Lung (tissue), 17 donors: ENCODE measurements at places on chromosomes 3 and 15. TPM values are rescaled to one million over a fixed set of nuclear protein-coding genes. Genes with fewer than 3 reads are reported as not detected.

DNA sequence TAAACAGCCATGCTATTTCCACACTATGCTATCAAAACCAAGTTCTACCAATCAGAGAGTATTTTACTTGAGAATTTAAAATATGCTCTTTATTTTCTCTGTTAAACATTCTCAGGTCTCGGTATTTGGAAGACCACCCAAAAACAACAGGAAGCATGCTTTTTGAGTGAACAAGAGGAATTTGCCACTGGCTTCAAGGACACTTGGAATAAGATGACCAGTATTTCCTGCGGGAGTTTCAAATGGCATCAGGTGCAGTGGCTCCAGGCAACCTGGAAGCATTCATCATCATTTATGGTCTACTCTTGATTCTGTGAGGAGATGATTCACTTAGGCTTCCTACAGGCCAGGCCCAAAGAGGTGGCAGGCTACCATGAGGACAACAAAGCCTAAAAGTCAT, 305.7 kb upstream of the ATP11B start:
- H3K4me1 ChIP-seq, result no peaks in the 10 kb centered on the region
- DNase-seq, result no peak
- H3K27ac ChIP-seq, result no peak overlapping the region
- H3K27me3 ChIP-seq, result no peaks in the 10 kb centered on the region
- H3K36me3 ChIP-seq, result no peaks in the 10 kb centered on the region
- H3K4me3 ChIP-seq, result no peak overlapping the region

DNA sequence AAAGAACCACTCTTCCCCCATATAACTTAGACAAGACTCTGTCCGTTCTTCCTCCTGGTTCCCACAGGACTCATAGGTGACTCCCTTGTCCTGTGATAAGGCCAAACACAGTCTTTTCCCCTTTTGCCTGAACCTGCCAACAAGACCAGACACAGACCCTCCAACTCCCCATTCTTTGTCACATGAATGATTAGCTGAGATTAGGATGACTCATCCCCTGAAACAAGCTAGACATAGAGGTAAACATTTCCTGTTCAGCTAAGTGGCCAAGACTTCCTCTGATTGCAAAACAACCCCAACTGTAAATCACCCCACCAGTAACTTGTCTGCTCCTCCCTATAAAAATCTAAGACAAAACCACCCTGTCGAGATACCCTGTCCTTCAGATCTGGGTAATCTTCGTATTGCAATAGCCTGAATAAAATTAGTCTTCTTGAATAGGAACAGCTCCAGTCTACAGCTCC, 11.4 kb upstream of the HTR3E start:
- H3K4me3 ChIP-seq, result no peak overlapping the region
- H3K36me3 ChIP-seq, result no peaks in the 10 kb centered on the region
- no peak overlapping the region for H3K27ac ChIP-seq
- H3K27me3 ChIP-seq, result no peaks in the 10 kb centered on the region

- peaks cover 3% of the 10 kb centered on the region for H3K36me3 ChIP-seq
- H3K4me3 ChIP-seq, result no peak overlapping the region
- H3K27ac ChIP-seq, result no peak overlapping the region
These were observed 25.2 kb downstream of the FRMD4B start for GRCh38 chr3:69360690-69361089.

- no peak overlapping the region for H3K4me3 ChIP-seq
- H3K27ac ChIP-seq, result no peak overlapping the region
- H3K27me3 ChIP-seq, result no peaks in the 10 kb centered on the region
- no peaks in the 10 kb centered on the region for H3K36me3 ChIP-seq
These were observed 117.5 kb downstream of the TPRG1 start for GRCh38 chr3:189289251-189289650.

DNA sequence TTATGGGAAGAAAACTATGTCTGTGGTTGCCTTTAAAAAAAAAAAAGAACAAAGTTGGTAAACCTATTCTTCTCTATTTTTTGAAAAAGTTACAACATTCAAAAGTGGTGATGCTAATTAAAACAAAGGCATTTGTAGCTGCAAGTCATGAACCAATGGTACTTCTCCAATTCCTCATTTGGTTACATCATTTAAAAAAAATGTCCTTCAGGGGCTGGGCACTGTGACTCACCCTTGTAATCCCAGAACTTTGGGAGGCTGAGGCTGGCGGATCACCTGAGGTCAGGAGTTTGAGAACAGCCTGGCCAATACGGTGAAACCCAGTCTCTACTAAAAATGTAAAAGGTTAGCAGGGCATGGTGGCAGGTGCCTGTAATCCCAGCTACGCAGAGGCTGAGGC, 574.6 kb downstream of the VGLL3 start:
- no peaks in the 10 kb centered on the region for H3K36me3 ChIP-seq
- no peaks in the 10 kb centered on the region for H3K4me1 ChIP-seq
- H3K27me3 ChIP-seq, result no peaks in the 10 kb centered on the region

- no peak overlapping the region for H3K4me3 ChIP-seq
- H3K36me3 ChIP-seq, result no peaks in the 10 kb centered on the region
- H3K27me3 ChIP-seq, result peaks cover 5% of the 10 kb centered on the region
- no peak for DNase-seq
- no peak overlapping the region for H3K27ac ChIP-seq
These were observed 7.2 kb upstream of the SYNM start for GRCh38 chr15:99097441-99098410.

DNA sequence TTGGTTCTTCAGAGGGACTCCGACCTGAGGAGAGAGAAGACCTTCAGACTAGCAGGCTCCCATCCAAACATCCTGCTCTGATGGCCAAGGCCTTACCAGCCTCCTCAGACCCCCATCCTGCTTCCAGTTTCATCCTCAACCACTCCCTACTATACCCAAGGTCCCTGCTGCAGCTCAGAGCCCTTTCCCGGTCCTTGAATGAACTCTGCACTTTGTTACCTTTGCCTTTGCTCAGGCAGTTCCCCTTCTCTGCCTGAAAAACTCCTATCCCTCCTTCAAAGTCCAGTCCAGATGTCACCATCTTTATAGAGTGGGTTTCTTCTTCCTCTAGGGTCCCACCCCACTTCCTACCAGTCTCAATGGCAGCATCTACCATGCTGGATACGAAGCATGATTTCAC, 13.1 kb downstream of the EFCAB12 start:
- no peaks in the 10 kb centered on the region for H3K36me3 ChIP-seq
- no peak overlapping the region for H3K27ac ChIP-seq

- no peaks in the 10 kb centered on the region for H3K36me3 ChIP-seq
- H3K27ac ChIP-seq, result no peak overlapping the region
- DNase-seq, result no peak
- H3K4me3 ChIP-seq, result no peak overlapping the region
- no peaks in the 10 kb centered on the region for H3K4me1 ChIP-seq
These were observed 326.6 kb upstream of the ALCAM start for GRCh38 chr3:105040026-105040622.

DNA sequence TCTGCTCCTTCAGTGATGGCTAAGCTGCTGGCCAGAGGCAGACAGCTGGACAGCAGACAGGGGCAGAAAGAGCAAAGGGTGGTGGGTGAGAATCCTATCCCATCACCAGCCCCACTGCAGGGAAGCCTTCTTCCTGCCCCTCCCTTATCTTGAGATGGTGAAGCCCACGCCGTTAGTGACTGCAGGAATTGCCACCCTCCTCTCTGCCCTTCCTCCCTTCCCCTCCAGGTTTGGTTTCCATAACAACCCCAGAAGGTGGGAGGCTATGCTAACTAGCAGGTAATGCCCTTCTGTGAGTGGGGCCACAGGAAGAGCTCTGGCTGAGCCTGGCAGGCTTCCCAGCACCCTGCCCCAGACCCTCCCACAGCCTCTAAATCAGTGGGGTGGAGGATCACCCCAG, 32.8 kb downstream of the SCN5A start:
- no peak overlapping the region for H3K27ac ChIP-seq
- H3K4me1 ChIP-seq, result no peaks in the 10 kb centered on the region
- H3K4me3 ChIP-seq, result no peak overlapping the region
- no peaks in the 10 kb centered on the region for H3K36me3 ChIP-seq
- no peak for DNase-seq
- no peaks in the 10 kb centered on the region for H3K27me3 ChIP-seq

DNA sequence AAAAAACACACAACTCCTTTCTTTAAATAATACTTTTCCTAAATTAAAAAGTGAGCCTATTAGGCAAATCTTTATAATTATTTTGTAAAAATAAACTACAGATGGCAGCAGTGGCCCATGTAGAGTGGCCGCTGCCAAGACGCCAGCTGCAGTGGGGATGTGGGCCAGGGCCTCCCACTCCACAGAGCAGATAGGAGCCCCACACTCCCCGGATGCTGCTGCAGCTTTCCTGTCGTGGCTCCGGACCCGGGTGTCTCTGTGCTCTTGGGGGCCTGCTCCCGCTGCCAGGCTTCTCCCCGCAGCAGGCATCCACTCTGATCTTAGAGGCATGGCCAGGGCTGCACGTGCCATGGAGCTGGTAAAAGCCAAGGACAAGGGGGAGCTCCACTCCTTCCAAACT, 67.5 kb downstream of the PROS1 start:
- peaks cover 8% of the 10 kb centered on the region for H3K4me1 ChIP-seq
- H3K27ac ChIP-seq, result no peak overlapping the region
- DNase-seq, result peak; percentile 55
- H3K36me3 ChIP-seq, result no peaks in the 10 kb centered on the region
- no peaks in the 10 kb centered on the region for H3K27me3 ChIP-seq
- H3K4me3 ChIP-seq, result no peak overlapping the region

- H3K36me3 ChIP-seq, result no peaks in the 10 kb centered on the region
- no peaks in the 10 kb centered on the region for H3K4me1 ChIP-seq
- H3K27me3 ChIP-seq, result no peaks in the 10 kb centered on the region
These were observed 5.9 kb downstream of the PDCD10 start for GRCh38 chr3:167728632-167729323.

DNA sequence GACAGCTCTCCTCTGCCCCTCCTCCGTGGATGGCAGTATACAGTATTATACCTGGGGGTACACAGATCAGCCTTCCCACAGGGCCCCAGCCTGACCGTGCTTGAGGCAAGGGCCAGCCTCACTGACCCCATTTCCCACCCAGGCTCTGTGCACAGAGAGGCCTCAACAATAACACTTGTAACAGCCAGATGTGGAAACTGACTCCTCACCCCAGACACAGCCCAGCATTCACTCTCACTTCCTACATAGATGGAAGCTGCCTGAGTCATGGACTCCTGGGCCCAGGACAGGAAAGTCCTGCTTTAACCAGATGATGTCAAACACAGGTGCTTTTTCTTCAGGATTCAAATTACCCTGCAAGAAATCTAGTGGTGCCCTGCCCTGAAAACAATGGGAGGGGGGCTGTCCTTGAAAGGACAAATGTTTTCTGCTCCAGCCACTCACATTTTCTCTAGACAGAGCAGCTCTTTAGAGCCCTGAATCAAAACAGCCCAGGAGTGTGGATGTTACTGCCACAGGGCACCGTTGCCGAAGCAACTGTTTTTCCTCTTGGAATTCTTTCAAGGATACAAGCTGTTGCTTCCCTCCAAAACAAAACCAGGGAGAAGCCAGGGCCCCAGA, 16.4 kb downstream of the CCDC12 start:
- peaks cover 3% of the 10 kb centered on the region for H3K36me3 ChIP-seq
- H3K27ac ChIP-seq, result peak overlapping the region; percentile 76
- no peak overlapping the region for H3K4me3 ChIP-seq
- H3K4me1 ChIP-seq, result peaks cover 33% of the 10 kb centered on the region
- peak; percentile 46 for DNase-seq
- no peaks in the 10 kb centered on the region for H3K27me3 ChIP-seq

GRCh38 chr3:72259755-72260587, 475.0 kb upstream of the PROK2 start:
- no peaks in the 10 kb centered on the region for H3K36me3 ChIP-seq
- H3K4me1 ChIP-seq, result peaks cover 29% of the 10 kb centered on the region
- no peak for DNase-seq
- no peak overlapping the region for H3K27ac ChIP-seq

DNA sequence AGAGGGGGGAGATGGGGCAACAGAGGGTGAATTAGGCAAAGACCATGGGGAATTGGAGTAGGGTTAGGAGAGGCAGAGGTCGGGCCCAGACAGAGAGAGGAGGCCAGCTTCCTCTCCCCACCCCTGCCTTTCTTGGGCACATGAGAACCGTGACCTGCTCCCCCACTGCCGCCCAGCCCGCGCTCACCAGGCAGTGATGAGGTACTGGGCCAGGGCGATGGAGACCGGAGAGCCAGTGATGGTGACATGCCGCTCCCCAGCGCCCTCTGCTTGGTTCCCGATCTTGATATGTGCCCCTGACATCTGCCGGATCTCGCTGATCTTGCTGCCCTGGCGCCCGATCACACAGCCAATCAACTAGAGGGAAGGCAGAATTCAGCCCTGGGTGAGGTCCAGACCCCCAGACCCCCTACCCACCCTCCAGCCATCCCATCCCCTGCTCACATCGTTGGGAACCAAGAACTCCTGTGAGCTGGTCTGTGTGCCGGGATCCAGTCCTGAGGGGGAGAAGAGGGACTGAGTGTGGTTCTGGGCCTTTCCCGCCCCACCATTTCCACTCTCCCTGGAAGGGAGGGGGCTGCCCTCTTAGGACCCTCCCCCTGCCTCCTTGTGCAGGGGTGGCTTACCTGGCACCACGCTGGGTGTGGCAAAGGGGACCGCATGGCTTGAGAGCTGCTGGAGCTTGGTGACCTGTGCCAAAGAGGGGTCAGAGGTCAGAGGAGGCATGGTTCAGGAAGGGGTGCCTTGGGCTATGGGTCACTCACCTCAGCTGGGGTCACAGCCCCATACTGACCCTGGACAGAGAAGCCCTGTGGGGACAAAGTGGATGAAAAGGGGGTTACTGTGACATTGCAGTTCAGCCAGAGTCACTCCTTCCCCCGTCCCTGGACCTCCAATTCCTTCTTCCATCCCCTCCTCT, 3.7 kb downstream of the GPR62 start:
- no peak overlapping the region for H3K4me3 ChIP-seq
- no peak for DNase-seq
- peaks cover 6% of the 10 kb centered on the region for H3K27me3 ChIP-seq
- no peaks in the 10 kb centered on the region for H3K36me3 ChIP-seq
- H3K27ac ChIP-seq, result no peak overlapping the region

GRCh38 chr3:38067508-38068233, 28.7 kb downstream of the DLEC1 start:
- H3K4me1 ChIP-seq, result no peaks in the 10 kb centered on the region
- H3K4me3 ChIP-seq, result no peak overlapping the region
- no peak for DNase-seq
- H3K27me3 ChIP-seq, result no peaks in the 10 kb centered on the region
- no peaks in the 10 kb centered on the region for H3K36me3 ChIP-seq

MYO5A gene
- polyA plus RNA-seq, result 4.5 TPM

FGF7 gene
- polyA plus RNA-seq, result 11.5 TPM

TRPM1 gene
- polyA plus RNA-seq, result not detected

HYAL1 gene
- 27.8 TPM for polyA plus RNA-seq
